ENCODE measurements at places on chromosomes 12 and 14.
A peak's percentile ranks its signal among the peaks of the same experiment; 100 is the strongest.

DNA sequence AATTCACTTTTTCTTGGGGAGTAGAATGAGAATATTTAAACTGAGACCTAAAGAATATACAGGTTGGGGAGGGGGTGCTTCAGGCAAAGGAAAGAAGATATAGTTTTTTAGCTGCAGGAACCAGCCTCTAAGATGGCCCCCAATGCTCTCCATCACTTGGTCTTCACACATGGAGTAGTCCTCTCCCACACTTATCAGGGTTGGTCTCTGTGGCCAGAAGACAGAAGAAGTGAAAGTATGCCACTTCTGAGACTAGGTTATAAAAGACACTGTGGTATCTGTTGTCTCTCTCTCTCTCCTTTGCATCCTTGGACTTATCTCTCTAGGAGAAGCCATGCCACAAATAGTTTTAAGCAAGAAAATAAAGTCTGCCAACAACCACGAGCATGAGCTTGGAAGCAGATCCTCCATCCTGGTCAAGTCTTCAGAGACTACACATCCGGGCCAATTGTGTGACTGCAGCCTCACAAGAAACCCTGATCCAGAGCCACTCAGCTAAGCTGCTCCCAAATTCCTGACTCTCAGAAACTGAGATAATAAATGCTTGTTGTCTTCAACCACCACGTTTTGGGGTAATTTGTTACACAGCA, 18.0 kb downstream of the PUS7L start:
- no peak for DNase-seq

DNA sequence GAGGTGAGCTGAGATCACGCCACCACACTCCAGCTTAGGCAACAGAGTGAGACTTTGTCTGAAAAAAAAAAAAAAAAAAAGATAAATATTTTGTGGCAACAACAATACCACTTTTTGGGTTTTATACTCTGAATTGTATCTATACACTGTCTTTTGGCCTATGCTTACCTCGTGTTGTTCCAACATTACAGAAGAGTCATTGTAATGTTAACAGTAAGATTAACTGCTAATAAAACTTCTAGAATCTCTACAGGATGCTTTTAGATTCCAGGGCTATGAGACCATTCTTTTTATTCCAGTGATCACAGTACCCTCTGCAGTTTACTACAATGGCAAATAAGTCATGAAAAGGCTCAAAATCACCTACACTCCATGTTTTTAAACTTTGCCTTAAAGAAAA, 11.6 kb downstream of the IFT81 start:
- DNase-seq: no peak

GRCh38 chr14:76250302-76250701, 98.6 kb downstream of the GPATCH2L start:
- no peak for DNase-seq

DNA sequence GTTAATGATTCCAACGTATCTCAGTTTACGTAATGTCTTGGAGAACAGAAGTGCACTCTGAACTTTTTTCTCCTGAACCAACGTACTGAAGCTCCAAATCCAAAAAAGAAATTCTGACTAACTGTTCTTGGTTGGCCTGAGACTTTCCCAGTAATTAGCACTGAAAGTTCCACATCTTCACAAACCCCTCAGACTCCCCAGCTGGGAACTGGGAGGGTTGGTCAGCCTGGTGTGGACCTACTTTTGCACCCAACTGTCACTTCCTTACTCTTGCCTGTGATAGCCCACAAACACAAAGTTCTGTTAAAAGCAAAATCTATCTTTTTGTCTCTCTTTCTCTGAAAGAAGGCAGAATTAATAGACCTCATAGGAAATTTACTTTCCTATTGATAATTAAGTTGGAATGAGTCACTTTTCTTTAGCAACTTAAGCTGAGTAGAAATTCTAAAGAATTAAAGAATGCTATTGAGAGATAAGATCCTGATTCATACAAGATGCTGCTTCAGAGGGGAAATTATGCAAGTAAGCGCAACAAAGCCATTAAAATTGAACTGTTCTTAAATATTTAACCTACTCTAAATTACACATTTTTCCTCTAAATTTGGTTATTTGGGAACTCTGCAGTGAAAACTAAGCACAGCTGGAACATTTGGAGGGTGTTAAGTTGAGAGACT, 155.0 kb downstream of the EPS8 start:
- no peak for DNase-seq

- DNase-seq: no peak
Observed at GRCh38 chr14:99671235-99672224, 12.6 kb upstream of the CYP46A1 start.

DNA sequence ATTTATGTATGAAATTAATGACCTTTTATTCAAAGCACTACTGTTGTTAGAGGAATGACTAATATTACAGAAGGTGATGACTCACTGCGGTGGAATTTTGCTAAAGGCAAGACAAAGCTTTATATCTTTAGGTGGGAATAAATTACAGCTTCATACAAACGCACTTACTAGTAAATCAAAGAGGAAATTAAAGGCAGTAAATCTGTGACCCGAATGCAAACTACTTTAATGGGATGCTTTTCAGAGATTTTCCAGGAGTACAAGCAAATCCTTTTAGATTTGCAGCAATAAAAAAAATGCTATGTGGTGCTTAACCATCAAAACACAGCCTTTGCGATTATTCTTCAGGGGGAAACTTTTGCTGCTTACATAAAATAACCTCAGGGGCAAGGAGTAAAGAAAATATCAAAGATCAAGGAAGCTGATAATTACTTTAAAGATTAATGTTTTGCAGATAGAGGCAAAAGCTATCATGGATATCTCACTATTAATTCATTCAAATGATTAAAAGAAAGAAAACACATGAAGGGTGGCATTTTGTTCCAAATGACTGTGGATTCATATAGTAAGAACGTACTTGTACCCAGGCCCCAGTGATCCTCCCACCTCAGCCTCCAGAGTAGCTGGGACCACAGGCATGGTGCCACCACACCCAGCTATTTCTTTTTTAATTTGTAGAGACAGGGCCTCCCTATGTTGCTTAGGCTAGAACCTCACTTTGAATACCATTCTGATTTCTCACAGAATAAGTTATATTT, 98.9 kb downstream of the DENND5B start:
- no peak for DNase-seq

GRCh38 chr12:64667793-64668192, 57.5 kb downstream of the RASSF3 start:
- no peak for DNase-seq

DNA sequence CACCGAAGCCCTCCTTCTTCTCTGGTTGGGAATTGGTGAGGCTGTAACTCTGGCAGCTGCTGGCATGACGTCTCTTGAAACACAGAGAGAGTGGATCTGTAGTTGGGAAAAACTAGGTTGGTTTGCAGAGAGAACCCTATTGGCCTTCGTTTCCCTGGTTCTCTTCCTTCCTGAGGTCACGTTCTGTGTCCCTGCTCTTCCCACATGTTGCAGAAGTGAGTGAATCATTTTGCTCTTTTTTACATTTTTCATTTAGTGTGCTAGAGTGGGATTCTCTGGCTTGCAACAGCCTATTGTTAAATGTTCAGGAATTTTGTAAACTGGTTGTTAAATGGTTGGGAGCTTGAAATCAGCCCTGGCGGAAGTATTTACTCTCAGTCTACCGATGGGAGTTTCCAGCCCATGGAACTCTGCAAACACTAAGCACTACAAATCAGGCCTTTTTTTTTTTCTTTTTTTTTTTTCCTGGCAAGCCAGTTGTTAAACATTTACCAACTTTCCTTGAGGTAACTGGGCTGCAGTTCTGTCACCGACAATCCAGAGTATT, 26.8 kb upstream of the CKAP4 start:
- DNase-seq: no peak

DNA sequence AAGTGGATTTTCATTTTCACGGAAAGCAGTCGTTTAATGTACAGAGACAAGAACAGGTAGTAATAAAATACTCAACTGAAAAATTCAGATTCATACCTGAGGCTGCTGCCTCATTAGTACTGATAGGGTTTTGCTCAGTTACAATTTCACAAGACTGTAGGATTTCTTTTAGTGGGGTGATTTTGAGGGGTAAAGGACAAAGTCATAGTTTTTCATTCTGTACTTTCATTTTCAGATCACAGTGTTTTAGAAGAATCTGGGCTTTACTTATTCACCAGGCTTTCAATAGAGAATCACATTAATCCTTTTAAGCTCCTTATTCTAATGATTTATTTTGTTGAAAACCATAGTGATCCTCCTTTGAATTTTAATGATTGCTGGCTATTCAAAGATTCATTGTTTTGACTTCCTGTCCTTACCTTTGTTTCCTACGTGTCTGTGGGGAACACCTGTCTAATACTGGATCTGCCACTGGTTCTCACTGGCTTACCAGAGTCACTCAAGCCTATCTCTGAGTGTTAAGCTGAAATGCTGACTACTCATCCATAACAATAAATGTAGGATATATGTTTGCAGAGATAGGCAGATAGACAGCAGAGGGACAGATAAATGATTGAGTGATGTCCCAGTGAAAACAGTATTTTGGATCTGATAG, 243.8 kb upstream of the NPAS3 start:
- DNase-seq: no peak

- DNase-seq: no peak
Observed at GRCh38 chr12:40819436-40820108, 127.3 kb downstream of the CNTN1 start.

GRCh38 chr12:3777206-3777809, 24.4 kb upstream of the CRACR2A start:
- DNase-seq: peak; percentile 53

- peak; percentile 33 for DNase-seq
Observed at GRCh38 chr12:112419297-112420133, 768 bp downstream of the PTPN11 start.

- DNase-seq: no peak
Observed at GRCh38 chr14:38735005-38735404, 368.0 kb downstream of the SEC23A start.

GRCh38 chr14:81450100-81450531, 50.0 kb upstream of the STON2 start:
- no peak for DNase-seq

GRCh38 chr12:103880299-103881142, 39.5 kb upstream of the NT5DC3 start:
- DNase-seq: peak; percentile 14

- no peak for DNase-seq
Observed at GRCh38 chr14:89129570-89129969, 287.5 kb downstream of the FOXN3 start.

GRCh38 chr12:100758083-100758482, 36.5 kb upstream of the ANO4 start:
- DNase-seq: no peak

GRCh38 chr14:43165651-43166050, 1341.4 kb downstream of the FSCB start:
- DNase-seq: no peak

DNA sequence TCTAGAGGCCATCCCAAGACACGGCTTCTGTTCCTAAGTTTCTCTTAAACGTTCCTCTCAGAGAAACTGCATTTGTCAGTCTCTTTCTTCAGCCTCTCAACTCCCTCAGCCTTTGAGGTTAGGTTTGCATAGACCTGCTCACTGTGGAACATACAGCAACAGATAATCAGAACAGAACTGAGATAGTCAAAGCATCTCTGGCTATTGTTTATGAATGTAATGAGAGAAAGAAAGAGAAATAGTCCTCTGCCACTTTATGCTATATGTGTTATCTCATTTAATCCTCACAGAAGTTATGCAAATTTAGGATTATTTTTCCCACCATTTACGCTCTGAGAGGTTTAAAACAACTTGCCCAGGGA, 190.6 kb downstream of the PHLDA1 start:
- no peak for DNase-seq

DNA sequence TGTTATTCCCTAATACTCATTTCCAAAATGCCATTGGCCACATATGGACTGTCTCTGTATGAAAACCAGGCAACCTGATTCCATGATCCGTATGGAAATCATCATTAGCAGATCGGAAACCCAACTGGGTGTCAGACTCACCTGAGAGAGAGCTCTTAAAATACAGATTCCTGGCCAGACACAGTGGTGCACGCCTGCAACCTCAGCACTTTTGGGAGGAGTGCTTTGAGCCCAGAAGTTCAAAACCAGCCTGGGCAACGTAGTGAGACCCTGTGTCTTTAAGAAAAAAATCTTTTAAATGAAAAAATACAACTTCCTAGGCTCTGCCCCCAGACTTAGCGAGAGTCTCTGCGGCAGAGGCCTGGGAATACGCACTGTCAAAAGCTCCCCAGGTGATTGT, 37.4 kb downstream of the PLXNC1 start:
- DNase-seq: no peak

DNA sequence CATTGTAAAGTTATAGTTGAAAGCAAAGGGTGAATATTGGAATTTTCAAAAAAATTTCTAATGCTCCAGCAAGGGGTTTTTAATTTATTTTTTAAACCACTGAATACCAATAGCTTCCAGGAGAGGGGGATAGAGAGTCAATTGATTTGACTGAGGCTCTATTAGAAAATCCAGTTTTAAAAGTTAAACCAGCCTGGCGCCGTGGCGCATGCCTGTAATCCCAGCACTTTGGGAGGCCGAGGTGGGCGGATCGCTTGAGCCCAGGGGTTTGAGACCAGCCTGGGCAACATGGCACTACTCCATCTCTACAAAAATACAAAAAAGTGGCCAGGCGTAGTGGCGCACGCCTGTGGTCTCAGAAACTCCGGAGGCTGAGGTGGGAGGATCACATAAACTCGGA, 150.1 kb downstream of the SLC38A4 start:
- peak; percentile 23 for DNase-seq

DNA sequence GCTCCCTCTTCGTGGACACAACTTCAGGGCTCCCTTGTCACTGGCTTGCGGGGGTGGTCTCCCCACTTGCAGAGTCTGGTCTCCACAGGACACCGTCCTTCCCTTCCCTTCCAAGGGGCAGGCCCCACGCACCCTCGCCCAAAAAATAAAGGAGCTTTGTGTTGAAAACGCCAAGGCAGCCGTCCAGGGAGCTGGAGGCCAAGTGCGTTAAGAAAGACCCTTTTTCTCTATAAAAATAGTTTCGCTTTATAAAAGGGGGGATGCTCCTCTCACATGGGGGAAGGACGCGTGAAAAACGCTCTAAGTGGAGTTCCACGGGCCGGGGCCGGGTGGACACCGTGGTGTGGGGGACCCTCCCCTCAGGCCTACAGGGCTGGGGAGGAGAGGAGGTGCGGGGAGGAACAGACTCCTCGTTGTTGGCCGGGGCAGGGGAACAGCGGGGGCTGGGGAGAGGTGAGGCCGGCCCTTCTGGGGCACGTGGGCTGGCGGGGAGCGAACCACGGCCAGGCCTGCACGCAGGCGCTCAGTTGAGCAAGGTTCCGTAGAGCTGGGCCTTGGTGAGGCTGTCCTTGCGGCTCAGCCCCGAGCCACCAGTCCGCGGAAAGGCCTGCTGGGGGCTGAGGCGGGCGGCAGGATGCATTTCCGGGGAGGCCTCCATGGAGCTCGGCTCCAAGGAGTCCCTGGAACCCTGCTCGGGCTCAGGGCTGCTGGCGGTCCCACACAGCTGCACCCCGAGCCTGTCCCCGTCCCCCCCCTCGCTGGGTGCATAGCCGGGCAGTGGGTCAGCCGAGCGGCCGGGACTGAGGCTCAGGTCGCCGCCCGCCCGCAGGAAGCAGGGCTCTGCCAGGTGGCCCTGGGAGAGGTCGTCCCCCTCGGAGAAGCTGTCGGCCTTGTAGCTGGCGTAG, 49.5 kb downstream of the BEGAIN start:
- DNase-seq: no peak

All from activated CD4-positive, alpha-beta T cell treated with anti-CD3 and anti-CD28 coated beads, Interleukin-2, Interleukin-4, amounts not matched to agents 100 ng/mL and 50 ng/mL, durations not matched to agents 16 hours and 8 hours (primary cell).